Cardiac fibroblast (primary cell): ENCODE measurements at places on chromosomes 3 and 15.

- no peak for DNase-seq
Observed at GRCh38 chr3:15903759-15904720, 106.3 kb upstream of the ANKRD28 start.

- DNase-seq: no peak
Observed at GRCh38 chr3:24578951-24579421, 84.3 kb upstream of the THRB start.

DNA sequence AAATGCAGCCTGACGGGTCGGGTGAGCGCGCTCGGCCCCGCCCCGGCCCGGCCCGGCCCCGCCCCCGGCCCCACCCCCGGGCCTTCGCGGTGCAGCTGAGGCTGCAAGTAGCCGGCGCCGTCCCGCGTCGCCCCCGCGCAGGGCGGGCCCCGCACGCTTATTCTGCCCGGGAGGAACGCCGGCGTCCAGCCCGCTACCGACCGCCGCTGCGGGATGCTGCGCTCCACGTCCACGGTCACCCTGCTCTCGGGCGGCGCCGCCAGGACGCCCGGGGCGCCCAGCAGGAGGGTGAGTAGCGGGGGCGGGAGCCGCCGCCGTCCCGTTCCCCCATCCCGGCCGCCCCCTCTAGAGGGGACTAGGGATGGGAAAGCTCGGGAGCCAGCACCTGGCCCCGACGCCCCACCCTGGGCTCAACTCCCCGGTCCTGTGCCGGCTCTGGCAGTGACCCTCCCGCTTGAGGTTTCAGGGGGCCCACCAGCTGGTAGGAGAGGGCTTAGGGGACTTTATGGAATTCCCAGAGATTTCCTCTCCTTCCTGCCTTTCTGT, at the start of gene MYZAP:
TSS of gene MYZAP (plus strand) at position 83 of the 546 bp plus-strand sequence. CDS start at position 214, 131 bp downstream.
- peak; percentile 14 for DNase-seq

DNA sequence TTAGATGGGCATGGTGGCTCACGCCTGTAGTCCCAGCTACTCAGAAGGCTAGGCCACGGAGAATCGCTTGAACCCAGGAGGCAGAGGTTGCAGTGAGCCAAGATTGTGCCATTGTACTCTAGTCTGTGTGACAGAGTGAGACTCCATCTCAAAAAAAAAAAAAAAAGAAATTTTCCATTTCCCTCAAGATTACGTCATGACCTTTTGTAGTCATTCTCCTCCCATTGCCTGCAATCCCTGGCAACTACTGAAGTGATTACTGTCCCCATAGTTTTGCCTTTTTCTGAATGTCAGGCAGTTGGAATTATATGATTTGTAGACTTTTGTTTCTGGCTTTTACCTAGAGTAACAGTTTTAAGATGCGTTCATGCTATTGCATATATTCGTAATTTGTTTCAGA, 28.0 kb downstream of the WDR76 start:
- peak; percentile 43 for DNase-seq
